ENCODE measurements at places on chromosomes 1 and 21.
A peak's percentile ranks its signal among the peaks of the same experiment; 100 is the strongest.

DNA sequence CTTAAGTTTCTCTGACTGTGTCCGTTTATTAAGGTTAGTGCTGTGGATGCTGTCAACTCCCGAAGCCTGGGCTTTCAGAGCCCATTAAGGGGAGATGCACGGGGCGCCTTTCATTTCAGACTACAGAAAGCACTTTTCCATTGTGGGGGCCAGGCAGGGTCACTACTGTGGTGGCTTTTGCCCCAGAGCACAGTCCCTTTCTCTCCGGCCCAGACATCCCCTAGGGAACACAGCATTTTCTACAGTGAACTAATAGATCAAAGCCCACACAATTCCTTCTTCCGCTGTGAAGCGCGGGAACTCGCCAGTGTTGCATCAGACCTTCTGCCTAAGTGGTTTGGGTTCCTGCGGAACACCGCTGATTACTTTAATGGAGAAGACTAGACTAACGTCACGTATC lies 26.8 kb upstream of the MAP1LC3C start:
- DNase-seq = no peak

GRCh38 chr1:193988885-193989284 lies 802.5 kb upstream of the B3GALT2 start:
- DNase-seq = no peak

- DNase-seq = no peak
Measured at GRCh38 chr1:164659621-164660411, 100.8 kb downstream of the PBX1 start.

DNA sequence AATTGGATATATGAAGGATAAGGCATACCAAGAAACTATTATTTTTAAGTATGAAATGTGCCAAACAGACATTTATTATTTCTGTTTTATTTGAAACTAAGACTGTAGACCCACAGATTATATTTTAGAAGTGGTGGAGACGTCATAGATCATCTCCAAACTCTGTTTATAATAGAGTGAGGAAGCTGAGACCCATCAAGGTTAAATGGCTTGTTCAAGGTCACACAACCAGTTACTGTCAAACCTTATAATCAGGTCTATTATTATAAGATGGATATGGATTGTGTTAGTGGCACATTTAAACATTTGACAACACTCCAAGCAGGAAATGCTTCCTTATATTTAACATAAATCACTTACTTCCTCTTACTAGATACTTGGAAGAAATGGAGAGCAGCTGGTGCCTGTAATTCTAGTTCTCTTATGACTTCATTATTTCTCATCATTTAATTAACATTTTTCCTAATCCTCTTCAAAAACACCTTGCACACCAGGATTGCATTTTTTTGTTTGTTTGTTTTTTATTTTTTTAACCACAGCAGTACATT lies 117.0 kb downstream of the NEK7 start:
- no peak for DNase-seq

GRCh38 chr1:233252441-233252840 lies 43.1 kb downstream of the PCNX2 start:
- DNase-seq = no peak

- no peak for DNase-seq
Measured at GRCh38 chr1:47991673-47992072, 5.5 kb downstream of the TRABD2B start.

- no peak for DNase-seq
Measured at GRCh38 chr1:200207711-200208126, 180.2 kb downstream of the NR5A2 start.

DNA sequence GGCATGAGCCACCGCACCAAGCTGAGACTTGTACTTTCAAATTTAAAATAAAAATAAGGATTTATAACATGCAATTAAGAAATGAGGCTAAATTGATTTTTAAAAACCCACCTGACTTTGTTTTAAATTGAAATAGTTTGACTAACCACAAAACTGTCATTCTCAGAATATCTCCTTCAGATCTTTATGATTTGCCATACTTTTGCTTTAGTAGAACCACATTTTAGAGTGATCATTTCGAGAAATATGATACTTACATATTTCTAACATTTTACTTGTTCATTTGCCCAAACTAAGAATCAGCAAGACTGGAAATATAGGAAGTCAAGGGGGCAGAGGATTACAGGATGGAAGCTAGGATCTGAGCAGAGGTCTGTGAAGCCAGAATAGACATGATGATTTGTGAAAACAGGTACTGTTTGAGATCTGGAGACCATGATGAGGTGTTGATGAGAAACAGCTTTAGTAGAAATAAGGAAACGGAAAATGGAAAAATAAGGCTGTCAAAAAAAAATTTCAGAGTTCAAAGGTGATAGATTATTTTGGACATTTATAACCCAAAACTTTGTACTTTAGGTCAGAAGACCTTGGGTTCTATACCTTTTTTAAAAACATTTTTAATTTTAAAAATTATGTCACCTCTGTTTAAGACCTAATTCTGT lies 44.8 kb downstream of the GIPC2 start:
- no peak for DNase-seq

- no peak for DNase-seq
Measured at GRCh38 chr1:178485541-178485981, 11.2 kb downstream of the CLEC20A start.

- no peak for DNase-seq
Measured at GRCh38 chr1:28326984-28327383, 1.9 kb upstream of the MED18 start.

- no peak for DNase-seq
Measured at GRCh38 chr1:165525708-165526107, 18.1 kb upstream of the LRRC52 start.

DNA sequence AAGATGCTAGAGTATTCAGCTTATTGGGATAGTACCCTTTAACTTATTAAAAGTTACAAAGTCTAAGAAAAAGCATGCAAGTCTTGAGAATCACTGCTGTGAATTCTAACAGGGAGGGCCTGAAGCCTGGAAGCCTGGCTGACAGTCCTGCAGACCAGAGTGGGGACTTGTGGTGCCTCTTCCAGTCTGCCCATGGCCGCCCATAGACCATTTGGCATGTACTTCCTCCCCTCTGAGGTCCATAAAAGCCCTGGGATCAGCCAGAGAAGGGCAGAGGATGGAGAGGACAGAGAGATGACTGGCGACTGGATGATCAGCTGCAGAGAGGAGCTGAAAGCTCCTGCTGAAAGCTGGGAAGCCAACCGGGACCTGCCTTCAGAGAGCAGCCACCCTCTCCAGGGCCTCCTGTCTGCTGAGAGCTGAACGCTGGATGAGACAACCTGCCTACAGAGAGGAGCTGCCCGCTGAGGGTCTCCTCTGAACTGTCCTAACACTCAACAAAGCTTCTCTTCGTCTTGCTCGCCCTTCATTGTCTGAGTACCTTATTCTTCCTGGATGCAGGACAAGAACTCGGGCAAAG lies 12.5 kb upstream of the SLC1A7 start:
- no peak for DNase-seq

- no peak for DNase-seq
Measured at GRCh38 chr21:27550287-27550686, 583.4 kb upstream of the ADAMTS5 start.

DNA sequence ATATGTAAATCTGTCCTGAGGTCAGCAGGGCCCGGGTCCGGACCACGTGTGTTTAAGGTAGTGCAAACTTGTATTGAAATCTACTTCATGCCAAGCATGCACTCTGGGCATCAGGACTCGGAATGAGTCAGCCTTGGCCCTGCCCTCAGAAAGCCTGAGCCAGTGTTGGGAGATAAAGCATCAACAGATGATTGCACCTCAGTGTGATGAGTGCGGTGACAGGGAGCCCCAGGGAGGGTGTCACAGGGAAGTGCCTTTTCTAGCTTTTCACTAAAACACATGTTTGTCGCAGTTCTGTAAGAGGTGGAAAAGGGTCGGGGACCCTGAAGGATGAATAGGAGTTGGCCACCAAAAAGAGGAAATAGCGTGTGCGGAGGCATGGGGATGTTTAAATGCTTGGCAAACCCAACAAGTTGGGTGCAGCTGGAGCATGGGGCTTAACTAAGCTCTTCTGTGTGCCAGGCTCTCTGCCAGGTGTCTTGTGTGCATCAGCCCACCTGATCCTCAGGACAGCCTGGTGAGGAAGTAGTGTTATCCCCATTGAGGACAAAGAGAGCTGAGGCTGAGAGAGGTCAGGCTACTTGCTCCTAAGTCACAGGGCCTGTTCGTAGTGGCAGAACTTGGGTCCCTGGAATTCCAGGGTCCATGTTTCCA lies 48.2 kb upstream of the EPB41 start:
- no peak for DNase-seq

DNA sequence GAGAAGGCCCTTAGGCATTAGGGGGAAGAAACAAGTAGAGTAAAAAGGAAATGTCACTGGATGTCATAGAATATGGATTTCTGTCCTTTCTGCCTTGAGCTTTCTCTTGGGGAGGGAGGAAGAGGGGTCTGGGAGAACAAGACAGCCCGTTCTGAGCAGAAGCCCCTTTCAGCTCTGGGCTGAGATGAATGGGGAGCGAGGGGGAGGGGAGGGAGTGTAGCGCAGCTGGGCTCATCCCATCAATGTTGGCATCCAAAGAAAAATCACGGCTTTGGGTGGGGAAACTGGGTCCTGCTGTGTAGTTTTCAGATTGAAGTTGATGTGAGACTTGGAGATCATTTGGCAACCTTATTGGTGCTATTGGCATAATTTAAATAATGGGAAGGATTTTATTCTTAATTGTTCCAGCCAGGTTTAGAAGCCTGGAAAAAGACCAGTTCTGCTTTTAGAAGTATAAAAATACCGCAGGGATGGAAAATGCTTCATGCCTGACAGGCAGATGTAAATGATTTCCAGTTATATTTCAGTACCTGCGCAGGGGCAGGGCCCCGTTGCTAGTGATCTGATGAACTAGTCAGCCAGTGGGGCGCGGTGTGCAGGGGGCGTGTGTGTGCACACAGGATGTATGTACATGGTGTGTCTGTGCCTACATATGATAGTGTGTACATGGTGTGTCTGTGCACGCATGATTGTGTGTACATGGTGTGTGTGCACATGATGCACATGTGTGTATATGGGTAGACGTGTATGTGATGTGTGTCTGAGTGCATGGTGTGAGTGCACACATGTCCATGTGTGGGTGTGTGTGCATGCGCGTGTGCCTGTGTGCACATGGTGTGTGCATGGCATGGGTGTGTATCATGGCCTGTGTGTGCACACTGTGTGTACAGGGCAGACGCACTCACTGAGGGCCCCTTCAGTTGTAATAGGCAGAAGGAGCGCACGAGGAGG lies 36.0 kb downstream of the ABCG1 start:
- DNase-seq = no peak

DNA sequence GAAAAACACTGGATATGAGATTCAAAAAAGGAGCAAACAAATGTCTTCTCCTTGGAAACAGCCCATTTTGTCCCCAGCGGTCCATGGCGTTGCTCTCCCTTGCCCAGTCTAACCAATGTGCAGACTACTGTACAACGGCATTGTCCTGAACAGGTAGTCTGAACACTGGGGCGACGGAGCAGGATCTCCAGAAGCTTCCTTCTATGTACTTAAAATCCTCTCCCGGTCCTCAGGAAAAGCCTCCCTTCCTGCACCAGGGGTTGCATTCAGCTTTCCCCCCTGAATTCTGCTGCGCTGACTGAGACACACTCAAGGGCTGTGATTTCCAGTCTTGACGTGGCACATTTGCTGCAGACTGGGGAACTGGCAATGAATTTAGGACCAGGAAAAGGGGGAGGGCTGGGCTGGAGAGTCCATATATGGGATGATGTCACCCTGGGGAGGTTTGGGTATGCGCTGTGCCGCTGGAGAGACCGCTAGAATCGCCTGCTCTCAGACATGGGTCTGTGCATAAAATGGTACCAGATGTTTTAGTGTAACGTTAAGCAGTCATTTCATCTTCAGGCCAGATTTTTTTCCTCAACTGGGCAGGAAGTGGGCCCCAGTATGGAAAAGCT lies 275.9 kb upstream of the C1orf105 start:
- DNase-seq = no peak

GRCh38 chr1:241531195-241532161 lies 700 bp upstream of the KMO start:
- DNase-seq = peak; percentile 95

GRCh38 chr1:20633190-20634064 lies at the start of gene PINK1:
TSS of gene PINK1 (plus strand) at chr1:20633458. CDS start at chr1:20633549, 91 bp downstream.
- peak; percentile 79 for DNase-seq

GRCh38 chr1:218336328-218336727 lies 8.8 kb upstream of the TGFB2 start:
- DNase-seq = no peak

- no peak for DNase-seq
Measured at GRCh38 chr1:230306169-230306568, 120.0 kb downstream of the PGBD5 start.

- no peak for DNase-seq
Measured at GRCh38 chr1:215146240-215146975, 63.9 kb downstream of the KCNK2 start.

DNA sequence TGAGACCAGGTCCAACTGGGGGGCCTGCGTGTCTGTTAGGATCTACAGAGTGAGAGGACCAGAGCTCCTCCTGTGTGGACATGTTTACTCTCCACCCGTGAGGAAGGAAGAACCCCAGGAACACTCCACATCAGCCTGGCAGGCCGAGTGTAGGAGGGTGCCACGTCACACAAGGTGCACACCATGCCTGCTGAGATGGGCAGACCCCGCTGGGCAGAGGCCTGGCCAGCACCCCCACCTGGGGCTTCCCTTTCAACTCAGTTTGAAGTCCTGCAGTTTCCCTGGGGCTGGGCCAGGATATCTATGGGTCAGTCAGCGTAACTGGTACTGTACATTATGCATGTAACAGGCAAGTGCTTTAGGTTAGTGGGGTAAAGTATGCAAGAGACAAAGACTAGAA lies 30.1 kb upstream of the PCBP3 start:
- DNase-seq = no peak

- no peak for DNase-seq
Measured at GRCh38 chr1:47887060-47887459, 110.1 kb downstream of the TRABD2B start.

- DNase-seq = no peak
Measured at GRCh38 chr1:27233667-27234048, 774 bp upstream of the WDTC1 start.

- no peak for DNase-seq
Measured at GRCh38 chr1:23732363-23733224, 10.7 kb upstream of the ELOA start.

DNA sequence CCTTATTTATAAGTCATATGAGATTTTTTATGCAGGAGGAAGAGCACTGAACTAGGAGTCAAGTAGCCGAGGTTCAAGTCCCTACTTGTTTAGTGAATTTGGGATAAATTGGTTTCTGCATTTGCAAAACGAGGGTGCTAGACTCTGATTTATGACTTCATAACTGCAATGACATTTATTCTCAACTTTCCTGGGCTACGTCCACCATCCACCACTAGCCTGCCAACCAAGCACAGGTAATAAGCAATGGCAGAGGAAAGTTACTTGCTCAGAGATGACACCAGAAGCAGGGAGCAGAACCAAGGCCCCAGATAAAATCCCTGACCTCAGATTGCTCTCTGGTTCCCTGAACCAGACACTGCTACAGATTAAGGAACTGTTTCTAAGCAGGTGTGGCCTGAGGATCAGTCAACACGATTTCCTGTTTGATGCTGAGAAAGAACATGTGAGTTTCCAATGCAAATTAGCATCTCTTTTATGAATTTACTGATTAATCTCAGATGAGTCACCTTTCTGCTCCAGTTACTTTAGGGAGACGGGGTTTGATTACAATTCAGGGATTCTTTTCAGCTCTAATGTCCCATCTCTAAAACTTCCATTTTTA lies 52.7 kb downstream of the PLPP3 start:
- DNase-seq = no peak

- DNase-seq = no peak
Measured at GRCh38 chr1:203990118-203990517, 82.8 kb upstream of the SOX13 start.

- DNase-seq = peak; percentile 23
Measured at GRCh38 chr1:40059338-40059959, 18.9 kb downstream of the CAP1 start.

Measured in KG1 (cell line).